Tibial artery (tissue), 4 donors: ENCODE measurements at places on chromosomes 2 and 18.

GRCh38 chr2:48328159-48328809 is 201.7 kb upstream of the STON1 start:
- DNase-seq = no peak

DNA sequence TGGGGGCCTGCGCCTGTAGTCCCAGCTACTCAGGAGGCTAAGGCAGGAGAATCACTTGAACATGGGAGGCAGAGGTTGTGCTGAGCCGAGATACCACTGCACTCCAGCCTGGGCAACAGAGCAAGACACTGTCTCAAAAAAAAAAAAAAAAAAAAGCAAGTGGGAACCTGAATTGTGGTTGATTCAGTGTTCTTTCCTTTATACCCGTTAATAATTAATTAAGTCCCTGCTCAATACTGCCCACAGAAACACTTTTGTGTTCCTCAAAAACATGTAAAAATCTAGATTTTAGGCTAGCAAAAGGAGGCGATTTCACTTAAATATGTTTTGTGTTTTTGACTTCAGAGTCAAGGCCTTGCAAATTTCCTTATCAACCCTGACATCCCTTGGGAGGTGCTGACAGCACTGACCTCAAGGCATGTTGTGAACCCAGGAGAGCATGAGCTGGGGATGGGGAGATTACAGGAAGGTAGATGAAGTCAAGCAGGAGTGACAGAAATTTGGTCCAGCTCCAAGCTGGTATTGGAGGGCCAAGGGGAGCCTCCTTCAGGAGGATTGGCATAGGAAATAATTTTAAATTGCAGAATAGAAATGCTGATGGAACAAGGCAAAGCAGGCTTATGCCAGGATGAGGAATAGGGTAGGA is 89.0 kb upstream of the PNPT1 start:
- DNase-seq = no peak

- DNase-seq = no peak
These were observed 62.0 kb downstream of the ANKRD44 start for GRCh38 chr2:197248623-197249022.

DNA sequence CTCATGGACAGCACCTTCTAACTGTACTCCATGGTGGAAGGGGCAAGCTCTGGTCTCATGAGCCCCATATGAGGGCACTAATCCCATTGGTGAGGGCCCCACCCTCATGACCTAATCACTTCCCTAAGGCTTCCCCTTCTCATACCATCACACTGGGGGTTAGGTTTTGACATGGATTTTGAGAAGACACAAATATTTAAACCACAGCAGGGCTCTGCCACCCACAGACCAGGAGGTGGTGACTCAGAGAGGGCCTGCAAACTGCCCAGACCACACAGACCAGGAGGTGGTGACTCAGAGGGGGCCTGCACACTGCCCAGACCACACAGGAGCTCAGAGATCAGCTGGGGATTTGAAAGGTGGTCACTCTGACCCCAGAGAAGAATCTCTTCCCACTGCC is 222.0 kb downstream of the KLHL29 start:
- DNase-seq = no peak

DNA sequence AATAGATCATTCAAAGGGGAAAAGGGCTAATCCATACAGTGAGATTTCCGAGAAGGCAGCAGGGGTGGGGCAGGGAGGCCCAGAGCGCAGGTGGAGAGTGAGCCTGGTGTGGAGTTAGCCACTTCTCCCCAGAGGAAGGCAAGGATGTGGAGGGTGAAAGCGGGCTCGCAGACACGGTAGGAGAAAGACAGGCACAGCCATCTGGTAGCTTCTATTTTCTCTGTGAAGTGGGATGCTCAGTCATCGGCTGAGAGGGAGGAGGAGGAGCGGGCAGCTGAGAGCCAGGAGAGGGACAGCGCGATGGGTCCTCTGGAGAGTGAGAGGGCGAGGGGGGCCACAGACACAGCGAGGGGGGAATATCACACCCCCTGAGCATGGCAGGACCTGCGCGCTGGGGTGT is 153.3 kb upstream of the NDUFV2 start:
- DNase-seq = no peak

GRCh38 chr18:73235491-73235890 is 367.7 kb upstream of the NETO1 start:
- no peak for DNase-seq

DNA sequence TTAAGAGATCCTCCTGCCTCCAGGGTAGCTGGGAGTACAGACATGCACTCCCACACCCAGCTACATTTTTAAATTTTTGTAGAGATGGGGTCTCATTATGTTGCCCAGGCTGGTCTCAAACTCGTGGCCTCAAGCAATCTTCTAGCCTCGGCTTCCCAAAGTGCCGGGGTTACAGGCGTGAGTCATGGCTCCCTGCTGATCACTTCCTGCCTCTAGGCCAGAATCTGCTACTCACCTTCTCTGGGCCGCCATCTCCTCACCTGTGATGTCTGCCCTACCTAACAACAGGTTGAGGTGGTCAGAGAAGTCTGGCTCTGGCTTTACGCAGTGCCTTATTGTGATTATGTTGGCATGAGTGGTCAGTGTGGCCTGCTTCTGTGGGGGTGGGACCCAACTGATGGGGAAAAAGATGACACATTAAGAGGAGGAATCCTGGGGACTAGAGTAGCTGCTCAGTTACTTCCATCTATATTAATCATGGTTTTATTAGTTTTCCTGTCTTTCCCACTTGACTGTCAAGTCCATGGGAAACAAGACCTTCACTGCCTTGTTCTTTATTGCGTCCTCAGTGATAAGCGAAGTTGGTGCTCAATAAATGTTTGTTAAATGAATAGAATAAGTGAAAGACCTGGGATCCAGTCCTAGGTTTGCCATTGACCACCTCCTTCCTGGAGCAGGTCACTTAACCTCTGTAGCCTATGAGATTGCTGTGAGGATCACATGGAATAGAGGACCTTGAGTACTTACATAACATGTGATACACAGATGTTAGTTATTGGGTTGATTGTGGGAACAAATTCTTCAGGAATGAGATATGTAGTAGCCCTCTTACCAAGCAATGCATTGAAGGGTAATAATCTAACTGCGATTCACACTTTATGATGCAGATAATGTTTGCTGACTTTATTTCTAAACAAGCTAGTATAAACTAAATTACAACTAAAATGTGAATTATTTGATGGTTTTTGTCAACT is 15.7 kb downstream of the KCTD1 start:
- no peak for DNase-seq

DNA sequence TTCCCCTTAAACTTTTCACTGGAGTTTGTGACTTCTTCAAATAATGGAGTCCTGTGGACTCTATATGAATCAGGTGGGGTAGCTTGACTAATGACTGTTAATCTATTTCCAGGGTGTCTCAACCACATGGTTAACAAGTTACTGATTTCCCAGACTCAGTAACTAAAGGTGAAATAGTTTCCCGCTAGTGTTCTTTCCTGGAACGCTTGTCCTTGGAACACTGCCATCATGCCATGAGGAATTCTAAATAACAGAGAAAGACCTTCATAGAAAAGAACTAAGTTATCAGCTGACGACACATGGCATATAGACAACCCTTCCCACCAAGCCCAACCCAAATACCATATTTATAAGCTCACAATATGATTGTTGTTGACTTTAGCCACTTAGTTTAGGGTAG is 1027.9 kb upstream of the FAM98A start:
- no peak for DNase-seq

- DNase-seq = no peak
These were observed 194.9 kb downstream of the GALNT1 start for GRCh38 chr18:35776473-35776872.

GRCh38 chr18:57845605-57846074 is 42.5 kb upstream of the ATP8B1 start:
- DNase-seq = no peak

GRCh38 chr2:36333350-36334012 is 22.1 kb upstream of the CRIM1 start:
- DNase-seq = no peak

- no peak for DNase-seq
These were observed 184.5 kb downstream of the FAM210A start for GRCh38 chr18:13541621-13542519.
